Dermis microvascular lymphatic vessel endothelial cell (primary cell): ENCODE measurements at places on chromosomes 16 and 17. TPM values are rescaled to one million over a fixed set of nuclear protein-coding genes. Genes with fewer than 3 reads are reported as not detected.

ABCA3 gene
- 21.4 and 30.3 TPM in 2 replicates for total RNA-seq

MYH2 gene
- total RNA-seq = not detected in 2 replicates

DNA sequence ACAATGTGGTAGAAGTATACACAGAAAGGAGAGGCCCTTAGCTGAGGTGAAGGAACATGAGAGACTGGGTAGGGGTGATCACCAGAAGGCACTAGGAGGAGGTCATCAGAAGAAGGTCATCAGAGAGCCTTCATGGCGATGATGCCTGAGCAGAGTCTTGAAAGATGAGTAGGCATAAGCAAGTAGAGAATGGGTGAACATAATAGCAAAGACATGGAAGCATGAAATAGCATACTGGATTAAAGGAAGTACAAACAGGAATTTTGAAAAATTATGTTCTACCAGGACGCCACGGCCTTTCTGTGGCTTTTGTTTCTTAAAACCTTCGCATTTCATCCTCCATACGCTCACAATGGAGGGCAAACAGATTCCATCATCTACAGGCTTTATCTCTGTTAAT, 2.9 kb downstream of the IKZF3 start:
- no peak for DNase-seq

DNA sequence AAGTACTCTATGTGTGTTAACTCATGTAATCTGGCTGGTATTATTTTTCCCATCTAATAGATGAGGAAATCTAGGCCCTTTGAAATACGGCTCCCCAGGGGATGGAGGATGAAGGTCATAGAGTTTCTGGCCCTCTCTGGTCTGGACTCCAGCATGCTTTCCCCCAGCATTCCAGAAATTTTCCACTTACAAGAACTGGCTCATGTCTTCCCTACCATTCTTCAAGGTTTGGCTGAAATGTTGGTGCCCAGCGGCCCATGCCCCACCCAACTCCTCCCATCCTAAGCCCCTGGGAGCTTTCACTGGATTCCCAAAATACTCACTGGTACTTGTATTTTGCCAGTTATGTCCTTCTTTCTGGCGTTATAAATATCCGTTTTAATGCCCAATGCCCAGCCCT, 237.5 kb upstream of the NLRP1 start:
- DNase-seq = no peak

GRCh38 chr17:30816165-30816564, 8.3 kb downstream of the CRLF3 start:
- DNase-seq = no peak

- no peak for DNase-seq
Observed at GRCh38 chr16:50910736-50911100, 168.8 kb downstream of the CYLD start.

DNA sequence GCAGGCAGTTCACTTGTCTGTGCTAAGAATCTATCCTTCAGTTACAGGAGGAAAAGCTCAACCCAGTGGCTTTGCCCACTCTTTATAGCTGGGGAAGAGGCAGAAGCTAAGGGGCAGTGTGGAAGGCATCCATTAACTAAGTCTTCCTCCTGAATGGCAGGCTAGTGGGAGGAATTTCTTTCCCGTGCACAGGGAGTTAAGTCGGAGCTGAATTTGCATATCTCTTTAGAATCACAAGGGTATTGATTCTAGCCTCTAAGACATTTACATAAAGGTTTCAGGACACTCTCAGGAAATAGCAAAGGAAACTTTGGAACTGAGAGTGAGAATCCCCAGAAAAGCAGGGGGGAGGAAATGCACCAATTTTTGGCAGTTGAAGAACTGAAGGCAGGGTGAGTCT, 245.6 kb downstream of the CA10 start:
- no peak for DNase-seq
